HL-60 (cell line): ENCODE measurements at places on chromosomes 5 and 9.

DNA sequence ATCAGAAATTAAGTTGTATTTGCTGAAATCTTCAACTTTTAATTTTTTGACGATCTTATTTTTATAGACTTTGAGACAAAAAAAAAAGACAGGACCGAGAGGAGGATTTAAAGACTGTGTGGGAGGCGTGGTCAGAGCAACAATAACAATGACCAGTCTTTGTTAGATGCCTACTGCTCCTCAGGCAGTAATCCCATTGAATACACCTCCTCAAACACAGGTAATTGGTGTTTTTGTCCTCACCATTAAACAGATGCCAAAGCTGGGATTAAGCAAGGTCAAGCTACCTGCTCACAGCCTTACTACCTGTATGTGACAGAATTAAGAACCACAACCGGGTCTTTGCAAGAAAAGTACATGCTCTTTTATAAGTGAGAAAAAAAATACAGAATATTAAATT, 233.3 kb upstream of the GRAMD2B start:
- DNase-seq: no peak

DNA sequence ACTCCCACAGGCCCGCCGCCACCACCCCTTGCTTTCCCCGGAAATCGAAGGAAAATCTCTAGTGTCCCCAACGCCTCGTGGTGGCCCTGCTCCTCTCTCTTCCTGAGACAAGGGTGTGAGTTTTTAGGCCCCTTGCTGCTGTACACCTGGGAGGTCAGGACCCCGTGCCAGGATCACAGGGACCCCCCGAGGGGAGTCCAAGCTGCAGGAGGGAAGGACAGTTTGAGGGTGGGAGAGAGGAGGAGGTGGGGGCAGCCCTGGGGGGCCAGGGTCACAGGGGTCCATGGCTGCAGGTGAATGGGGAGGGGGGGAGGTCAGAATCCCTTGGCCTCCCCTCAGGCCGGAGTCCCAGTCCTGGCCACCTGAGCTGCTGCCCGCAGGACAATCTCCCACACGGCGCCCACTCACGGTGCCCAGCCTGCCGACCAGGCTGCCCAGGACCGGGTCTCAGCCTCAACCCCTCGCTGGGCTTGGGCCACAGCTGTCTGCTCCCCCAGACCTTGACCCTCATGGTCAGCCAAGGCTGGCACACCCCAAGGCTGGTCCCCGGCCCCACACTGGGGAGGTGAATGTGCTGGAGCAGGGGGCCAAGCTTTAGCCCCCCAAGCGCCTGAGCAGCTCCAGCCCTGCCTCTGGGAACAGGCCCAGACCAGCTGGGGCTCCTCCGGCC, 19.9 kb downstream of the TPPP start:
- no peak for DNase-seq

DNA sequence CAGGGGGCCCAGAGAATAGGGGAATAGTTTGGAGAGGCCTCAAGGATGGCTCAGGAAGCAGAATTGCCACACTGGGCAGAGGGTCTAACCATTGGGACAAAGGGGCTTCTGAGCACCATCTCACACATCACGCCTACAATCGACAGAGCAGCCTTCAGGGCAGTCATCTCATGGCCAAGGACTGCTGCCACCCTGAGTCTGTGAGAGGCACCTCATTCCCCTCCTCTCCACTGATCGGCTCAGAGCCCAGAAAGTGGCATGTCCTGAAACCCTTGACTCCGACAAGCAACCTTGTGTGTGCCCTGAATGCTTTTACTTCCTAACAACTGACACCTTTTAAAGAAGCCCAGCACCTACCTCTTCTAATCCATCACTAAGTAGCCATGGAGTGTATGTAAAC, 128.9 kb upstream of the PTPN3 start:
- DNase-seq: no peak

GRCh38 chr9:37239224-37239859, 119.0 kb downstream of the ZCCHC7 start:
- no peak for DNase-seq

- DNase-seq: no peak
Measured at GRCh38 chr5:148398698-148399121, 15.0 kb downstream of the FBXO38 start.

GRCh38 chr5:75335952-75336614, 937 bp upstream of the HMGCR start:
- no peak for DNase-seq

GRCh38 chr5:41776435-41776834, 93.8 kb downstream of the OXCT1 start:
- no peak for DNase-seq

- no peak for DNase-seq
Measured at GRCh38 chr5:29193972-29194371, 1999.5 kb upstream of the CDH6 start.

DNA sequence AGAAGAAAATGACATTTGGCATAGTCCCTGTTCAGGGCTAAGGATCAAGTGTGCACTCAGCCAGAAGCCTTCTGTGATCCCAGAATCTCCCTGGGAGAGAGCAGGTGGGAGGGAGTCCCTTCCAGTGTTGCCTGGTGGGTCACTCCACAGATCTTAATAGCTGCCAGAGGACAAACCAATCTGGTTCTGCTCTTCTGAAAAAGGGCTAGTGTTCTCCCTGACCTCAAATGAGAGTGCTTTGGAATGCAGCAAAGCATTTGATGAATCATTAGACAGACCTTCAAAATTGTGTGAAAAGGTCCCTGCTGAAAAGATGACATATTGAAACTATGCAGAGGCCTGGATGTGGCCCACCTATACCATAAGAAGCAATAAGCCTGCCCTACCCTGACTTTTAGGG, 339.7 kb downstream of the TMEM232 start:
- DNase-seq: no peak
